Cortex of kidney (tissue), 1 donor: ENCODE measurements at places on chromosomes 13 and 19.

DNA sequence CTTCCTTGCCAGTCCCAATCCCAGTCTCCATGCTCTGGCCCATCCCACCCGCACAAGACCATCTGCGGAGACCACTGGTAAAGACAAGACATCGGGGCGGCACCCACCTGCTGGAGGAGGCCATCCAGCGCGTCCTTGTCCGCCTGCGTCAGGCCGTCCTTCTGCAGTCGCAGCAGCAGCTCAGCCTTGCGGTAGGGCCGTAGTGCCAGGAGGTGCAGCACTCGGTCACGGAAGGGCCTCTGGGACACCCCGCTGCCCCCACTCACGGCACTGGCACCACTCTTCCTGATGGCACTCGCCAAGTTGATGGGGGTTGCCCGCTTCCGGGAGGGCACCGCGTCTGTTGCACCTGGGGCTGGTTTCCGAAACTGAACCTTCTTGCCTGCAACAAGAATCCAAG, 23.5 kb upstream of the ISYNA1 start:
- no peak for DNase-seq

DNA sequence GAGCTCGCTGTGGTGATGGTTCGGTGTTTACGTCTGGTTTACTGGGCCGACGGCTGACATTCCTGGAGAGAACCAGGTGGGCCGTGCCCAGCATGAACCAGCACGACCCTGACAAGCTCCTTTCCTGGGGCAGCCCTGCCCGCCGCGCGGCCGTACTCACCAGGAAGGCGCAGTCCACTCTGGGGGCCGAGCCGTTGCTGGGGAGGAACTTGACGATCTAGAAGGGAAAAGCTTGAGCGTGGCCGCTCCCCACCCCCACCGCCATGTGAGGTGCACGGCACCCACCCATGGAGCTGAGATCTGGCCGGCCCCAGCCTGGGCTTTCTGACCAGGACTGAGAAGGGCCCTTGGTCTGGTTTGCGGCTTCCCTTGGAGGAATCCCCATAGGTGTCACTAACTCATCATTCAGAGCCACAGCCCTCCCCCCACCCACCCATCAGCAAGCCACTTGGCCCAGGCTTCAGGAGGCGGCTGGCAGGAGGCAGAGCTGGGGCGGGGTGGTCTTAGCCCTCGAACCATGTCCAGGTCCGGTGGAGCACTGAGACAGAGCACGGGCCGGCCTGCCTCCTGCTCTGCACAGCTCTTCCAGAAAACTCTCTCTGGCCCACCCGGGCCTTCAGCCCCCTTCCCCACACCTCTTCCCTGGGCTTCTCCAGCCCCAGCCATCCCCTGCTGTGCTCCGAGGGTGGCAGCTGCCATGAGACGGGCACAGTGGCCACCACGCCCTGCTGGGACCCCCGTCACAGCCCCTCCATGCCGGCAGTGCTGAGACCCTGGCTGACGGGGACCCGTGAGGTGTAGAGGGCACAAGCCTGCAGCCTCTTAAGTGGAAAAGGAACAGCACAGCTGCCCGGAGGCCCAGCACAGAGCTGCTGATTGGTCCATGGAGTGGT, 6.2 kb downstream of the ATP4B start:
- DNase-seq: no peak

DNA sequence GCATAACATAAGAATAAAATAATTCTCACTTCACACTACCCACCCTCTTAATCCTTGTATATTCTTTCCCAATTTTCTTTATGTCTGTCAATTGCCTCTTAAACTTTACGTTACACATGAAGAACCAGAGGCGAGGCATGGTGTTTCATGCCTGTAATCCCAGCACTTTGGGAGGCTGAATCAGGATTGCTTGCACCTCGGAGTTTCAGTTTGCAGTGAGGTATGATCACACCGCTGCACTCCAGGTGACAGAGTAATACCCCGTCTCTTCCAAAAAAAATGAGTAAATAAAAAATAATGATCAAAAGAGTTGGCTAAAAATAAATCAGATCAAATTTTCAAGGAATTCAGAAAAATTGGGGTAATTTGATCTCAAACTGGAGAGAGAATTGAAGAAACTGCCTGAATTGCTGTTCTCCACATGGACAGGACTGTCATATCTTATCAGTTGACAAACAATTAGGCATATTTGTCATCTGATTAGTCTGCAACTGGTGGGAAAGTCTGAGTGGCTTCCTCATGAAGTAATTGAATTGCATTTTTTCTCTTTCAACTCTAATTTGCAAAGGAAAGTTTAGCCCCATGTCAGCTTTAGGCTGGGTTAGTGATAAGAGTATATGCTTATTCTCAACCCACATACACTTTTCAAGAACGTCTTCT, 302.9 kb downstream of the ITGBL1 start:
- no peak for DNase-seq

DNA sequence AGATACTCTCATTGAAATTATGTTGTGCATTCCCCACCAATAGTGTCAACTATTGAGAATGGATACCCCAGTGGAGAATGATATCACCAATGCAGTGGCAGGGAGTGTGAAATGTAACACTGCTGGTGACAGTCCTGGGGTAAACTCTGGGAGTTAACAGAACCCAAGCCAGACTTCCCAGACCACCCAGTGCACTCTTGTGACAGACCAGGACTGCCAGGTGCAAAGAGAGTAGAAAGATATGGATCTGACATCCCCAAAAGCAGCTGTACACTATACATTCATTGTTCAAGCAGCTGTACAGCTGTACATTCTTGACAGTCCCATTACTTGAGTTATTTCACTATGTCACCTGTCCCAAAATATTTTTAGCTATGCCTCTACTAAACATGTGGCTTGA, 886.6 kb downstream of the DIAPH3 start:
- no peak for DNase-seq

GRCh38 chr13:53921473-53921872, 892.9 kb downstream of the OLFM4 start:
- DNase-seq: no peak

DNA sequence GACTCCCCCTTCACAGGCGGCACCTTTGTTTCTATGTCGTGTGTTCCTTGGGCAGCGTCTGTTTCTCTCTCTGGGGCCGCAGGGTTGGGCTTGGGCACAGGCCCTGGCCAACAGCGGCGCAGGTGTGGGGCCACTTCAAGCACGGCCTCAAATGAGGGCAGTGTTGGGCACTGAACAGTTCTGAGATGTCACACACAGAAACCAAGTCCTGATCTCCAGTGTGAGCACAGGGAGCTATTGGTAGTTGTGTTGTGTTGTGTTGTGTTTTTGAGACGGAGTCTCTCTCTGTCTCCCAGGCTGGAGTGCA, 42.7 kb downstream of the GATAD2A start:
- no peak for DNase-seq

DNA sequence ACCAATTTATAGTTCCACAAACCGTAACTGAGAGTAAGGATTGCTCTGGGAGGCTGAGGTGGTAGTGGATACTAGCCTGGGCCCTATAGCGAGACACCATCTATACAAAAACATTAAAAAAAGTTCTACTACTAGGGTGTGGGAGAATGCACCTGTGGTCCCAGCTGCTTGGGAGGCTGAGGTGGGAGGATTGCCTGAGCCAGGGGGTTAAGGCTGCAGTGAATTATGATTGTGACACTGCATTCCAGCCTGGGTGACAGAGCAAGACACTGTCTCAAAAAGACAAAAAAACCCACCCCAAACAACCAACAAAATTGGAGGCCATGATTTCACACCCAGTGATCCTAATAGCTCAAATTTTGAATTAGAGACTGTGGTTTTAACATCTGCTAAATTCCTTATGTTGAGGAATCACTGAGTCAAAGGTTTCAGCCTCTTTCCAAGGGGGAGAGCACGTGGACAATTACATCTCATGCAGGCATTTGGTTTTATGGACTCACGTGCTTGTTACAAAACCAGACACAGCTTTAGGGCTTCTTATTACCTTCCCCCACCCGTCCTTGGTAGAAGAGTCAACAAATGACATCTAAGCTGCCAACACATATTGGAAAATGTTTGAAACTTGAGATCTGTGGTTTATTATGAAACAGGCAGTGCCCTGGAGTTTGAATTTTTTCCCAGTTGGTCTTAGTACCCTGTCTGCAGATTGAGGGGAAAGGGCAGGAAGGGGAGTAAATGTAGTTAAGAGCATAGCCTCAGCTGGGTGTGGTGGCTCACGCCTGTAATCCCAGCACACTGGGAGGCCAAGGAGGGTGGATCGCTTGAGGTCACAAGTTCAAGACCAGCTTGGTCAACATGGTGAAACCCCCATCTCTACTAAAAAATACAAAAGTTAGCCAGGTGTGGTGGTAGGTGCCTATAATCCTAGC, 18.5 kb downstream of the CYP2A6 start:
- no peak for DNase-seq

GRCh38 chr13:59643364-59643841, 520.3 kb downstream of the DIAPH3 start:
- DNase-seq: no peak

GRCh38 chr13:76845865-76846264, 40.3 kb downstream of the KCTD12 start:
- no peak for DNase-seq

- DNase-seq: no peak
These were observed 38.7 kb upstream of the C1QTNF9 start for GRCh38 chr13:24270639-24271141.

DNA sequence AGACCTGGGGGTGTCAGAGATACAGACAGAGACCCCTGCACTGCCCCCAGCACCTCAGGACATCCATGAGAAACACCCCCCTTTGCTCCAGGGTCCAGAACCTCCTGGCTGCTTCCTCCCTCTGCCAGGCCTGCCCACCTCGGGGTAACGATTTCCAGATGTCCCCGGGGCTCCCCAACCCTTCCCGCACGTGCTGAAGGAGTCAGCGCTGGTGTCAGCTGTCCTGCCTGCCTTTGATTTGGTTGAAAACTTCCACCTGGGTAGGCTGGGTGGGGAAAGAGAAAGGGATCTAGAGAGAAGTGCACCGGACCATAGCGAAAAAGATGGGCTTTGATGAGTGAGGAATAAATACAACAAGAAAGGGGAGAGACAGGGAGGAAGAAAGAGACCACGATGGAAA, 1.5 kb upstream of the CGB7 start:
- no peak for DNase-seq

DNA sequence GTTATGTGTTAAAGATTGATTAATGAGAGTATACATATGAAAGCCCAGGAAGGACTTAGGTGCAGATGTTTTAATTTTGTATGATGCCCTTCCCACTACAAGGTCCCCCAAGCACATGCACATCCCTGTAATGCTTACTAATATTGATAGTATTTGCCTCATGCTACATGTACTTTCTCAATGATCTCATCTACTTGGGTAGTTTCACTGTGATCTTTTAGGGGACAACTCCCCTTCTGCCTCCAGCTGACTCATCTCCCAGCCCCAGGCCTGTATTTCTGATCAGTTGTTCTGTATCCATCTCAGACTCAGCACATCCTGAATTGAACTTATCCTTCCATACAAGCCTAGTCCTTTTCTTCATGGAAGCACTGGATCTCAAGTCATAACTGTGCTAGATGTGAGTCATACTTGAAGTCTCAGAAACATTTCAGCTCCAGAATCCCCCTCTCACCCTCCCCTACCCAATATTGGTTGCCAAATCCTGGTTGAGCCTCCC, 49.4 kb upstream of the INTS6 start:
- no peak for DNase-seq

DNA sequence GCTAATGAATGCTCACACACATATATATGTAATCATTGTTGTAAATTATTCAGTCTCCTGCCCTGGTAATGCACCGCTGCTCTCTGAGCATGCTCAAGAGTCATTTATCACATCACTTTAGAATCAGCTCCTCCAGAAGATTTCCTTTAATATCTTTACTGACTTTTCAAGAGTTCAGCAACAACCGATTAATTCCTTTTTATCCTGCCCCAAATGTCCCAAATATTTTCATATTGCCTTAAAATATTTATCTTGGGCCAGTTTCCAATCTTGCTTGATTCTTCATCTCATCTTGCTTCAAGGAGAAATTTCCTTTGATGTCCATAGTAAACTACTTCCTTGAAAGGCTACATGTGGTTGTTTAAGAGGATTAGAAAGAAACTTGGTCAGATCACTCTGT, 132.5 kb downstream of the NHLRC3 start:
- no peak for DNase-seq

GRCh38 chr13:27005976-27006518, 165.6 kb downstream of the USP12 start:
- DNase-seq: no peak

DNA sequence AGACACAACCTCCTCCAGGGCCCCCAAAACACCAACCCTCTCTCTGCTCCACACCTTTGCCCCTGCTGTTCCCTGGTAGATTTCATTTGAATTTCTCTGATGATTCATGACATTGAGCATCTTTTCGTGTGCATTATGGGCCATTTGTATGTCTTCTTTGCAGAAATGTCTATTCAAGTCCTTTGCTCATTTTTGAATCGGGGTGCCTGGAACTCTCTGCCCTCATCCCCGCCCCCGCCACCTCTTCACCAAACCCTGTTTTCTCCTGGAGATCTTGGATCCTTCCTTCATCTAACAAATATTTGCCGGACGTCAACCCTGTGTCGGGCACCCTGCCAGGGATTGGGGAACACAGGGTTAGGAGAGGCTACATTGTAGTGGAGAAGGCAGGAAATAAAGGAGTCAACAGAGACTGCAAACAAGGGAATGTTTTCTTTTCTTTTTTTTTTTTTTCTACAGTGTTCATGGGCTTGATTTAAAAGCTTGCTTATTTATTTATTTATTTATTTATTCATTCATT, 25.5 kb upstream of the SLC1A5 start:
- DNase-seq: no peak

DNA sequence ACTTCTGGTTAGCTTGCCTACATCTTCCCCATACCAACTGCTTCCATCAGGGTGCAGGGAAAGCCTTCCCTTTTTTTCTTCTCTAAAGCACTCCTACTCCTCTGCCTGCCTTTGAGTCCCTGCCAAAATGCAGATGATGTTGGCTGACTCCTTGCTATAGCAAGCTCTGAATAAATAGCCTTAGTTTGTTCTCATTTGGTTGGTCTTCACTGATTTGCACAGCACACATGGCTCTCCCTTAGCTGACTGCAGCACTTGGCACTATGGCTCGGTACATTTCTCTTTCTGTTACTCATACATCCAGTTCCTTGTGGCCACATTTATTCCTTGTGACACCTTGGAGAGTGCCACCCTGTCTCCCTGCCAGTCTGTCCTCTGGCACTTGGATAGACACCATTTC, 249.8 kb downstream of the DCLK1 start:
- DNase-seq: no peak

- DNase-seq: no peak
These were observed 24.8 kb downstream of the MAST3 start for GRCh38 chr19:18122424-18122823.

DNA sequence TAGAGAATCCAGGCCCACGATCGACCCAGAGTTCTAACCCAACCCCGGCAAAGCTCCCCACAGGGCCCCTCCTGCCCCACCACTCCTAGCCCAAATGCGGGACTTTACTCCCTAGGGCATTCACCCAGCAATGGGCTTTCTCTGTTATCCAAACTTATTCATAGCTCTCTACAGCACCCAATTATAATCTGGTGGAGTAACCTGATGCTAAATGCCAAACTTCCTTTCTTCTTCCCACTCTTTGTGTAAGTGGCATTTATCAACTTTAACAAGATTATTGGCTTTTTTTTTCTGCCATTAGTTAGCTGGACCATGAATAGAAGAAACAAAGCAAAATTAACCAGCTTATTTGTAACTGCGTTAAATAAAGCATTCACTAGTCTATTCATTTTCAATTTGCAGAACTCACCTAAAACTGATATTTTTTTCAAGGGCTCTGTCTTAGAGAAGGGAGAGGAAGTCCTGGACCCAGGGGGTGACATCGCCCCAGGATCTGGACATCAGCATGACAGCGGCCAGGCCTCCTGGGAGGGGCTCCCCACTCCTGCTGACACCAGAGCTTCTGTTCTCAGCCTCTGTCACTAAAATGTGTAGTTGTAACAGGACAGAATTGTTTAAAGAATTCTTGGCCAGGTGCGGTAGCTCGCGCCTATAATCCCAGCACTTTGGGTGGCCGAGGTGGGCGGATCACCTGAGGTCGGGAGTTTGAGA, 1.5 kb downstream of the FAM124A start:
- no peak for DNase-seq
